ENCODE measurements at places on chromosomes 11 and 22.

GRCh38 chr11:45621588-45621987 is 43.8 kb downstream of the CHST1 start:
- no peak for DNase-seq

DNA sequence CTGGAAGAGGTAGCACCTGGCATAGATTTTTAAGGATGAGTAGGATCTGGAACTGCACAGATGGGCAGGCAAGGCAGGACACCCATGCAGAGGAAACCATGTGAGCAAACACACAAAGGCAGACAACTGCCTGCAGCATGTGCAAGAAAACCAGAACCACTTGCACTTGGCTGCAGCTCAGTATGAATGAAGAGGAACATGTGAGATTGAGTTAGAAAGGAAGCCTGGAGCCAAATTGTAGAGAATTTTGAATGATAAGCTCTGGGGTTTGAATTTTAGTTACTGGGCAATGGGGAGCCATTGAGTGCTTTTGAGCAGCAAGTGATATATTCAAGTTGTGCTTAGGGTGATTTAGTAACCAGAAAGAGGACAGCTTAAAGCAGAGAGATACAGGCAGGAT is 583.4 kb downstream of the SOX6 start:
- no peak for DNase-seq

GRCh38 chr22:48960576-48960975 is 867.1 kb downstream of the BRD1 start:
- DNase-seq: no peak

GRCh38 chr22:43862074-43862881 is at the start of gene SULT4A1:
TSS of gene SULT4A1 (minus strand) at chr22:43862513. CDS start at chr22:43862382, 131 bp downstream.
- DNase-seq: peak; percentile 79

GRCh38 chr11:75148436-75148983 is 2.4 kb upstream of the SLCO2B1 start:
- no peak for DNase-seq

DNA sequence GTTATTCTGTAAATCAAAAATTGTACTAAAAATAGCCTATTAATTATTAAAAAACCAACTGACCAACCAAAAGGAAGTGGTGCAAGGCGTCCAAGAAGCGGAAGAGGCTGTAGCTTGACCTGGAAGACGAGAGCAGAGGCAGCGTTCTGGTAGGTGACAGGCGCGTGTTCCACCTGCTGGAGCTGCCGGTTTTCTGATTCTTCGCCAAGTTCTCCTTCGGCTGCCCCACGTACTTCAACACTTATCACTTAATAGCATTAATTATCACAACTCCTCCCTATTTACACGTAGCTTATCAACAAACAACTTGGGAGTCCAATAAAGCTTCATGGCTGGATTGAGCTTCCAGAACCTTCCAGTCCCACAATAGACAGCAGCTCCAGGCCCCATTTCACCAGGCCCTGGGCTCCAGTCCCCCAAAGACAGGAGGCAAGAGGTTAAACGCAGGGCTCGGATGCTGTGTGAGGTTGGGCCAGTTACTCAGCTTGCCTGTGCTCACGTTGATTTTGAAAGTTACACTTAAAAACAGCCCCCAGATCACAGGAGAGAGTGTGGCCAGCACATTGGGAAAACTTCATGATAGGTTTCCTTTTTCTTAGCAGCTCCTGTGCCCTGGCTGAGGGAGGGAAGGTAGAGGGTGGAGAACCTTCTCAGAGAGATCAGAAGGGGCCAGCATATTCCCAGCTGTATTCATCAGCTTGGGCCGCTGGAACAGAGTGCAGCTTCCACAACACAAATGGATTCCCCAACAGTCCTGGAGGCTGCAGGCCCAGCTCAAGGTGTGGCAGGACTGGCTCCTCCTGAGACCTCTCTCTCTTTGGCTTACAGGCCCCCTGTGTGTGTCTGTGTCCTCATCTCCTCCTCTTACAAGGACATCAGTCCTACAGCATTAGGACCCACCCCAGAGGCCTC is 54.2 kb upstream of the FGF3 start:
- DNase-seq: no peak

DNA sequence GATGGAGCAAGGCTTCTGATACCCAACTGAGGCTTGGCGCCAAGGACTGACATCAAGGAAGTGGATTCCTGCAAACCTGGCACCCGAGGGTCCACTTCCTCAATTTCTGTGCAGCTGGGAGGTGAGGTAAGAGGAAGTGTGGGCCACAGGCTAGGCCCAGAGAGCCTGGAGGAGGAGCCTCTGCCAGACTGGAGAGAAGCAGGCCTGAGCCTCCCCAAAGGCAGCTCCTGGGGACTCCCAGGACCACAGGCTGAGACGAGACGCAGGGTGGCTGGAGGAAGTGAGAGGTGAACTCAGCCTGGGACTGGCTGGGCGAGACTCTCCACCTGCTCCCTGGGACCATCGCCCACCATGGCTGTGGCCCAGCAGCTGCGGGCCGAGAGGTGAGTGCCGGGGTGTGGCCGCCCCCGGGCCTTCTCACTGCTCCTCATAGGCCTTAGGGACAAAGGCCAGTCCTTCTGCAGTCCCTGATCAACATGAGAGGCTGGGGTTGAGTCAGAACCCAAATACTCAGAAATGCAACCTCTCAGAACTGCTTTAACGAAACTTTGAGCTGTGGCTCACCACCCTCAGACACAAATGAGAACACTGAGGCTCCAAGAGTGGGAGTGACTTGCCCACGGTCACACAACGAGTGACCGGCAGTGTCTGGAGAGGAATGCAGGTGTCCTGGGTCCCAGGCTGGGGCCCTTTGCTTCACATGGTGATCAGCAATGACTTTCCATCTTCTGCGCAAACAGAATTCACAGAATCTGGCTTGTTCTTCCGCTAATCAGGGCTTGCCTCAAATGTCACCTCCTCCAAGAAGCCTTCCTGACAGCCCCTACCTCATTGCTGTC is at the start of gene NCF4:
NCF4 (plus strand) TSS at position 186 of the 839 bp plus-strand sequence; CDS start at position 352, 166 bp downstream.
- no peak for DNase-seq

- no peak for DNase-seq
Observed at GRCh38 chr11:92556431-92556830, 331.8 kb downstream of the FAT3 start.

- DNase-seq: no peak
Observed at GRCh38 chr11:71140206-71140919, 112.0 kb downstream of the SHANK2 start.

DNA sequence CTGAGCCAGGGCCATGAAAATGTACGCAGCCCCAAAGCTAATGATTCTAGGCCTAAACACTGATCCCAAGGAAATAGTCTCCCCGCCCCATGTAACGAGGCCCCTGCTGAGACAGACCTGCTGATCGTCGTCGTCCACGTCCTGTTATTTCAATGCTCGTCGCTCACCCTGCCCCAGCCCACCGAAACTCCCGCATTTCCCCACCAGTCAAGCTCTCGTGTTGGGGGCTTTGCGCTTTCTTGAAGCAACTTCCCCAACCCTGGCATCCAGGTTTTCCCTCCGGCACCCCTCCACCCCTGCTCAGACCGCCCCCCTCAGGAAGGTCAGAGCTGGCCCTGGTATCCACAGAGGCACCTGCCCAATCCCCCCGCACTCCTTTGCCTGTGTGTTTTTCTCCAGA is 58.8 kb upstream of the LINC01488 start:
- DNase-seq: no peak

DNA sequence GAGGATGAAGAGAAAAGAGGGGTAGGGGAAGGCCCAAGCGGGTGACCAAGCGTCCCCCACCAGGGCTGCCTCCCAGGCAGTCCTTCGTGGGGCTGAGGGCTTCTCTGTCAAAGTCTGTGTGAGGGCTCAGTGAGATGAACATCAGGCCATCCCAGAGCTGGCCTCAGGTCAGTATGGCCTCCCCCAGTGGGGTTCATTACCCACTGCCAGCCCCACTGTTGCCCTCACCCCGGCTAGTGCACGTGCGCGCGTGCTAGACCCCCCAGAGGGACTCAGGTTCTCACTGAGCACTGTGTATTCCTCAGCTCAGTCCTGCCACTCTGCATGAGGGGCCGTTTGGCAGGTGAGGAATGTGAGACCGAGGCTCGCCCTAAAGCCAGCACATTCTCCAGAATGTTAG is 3.3 kb downstream of the KDELR3 start:
- DNase-seq: no peak

- DNase-seq: no peak
Observed at GRCh38 chr11:90332415-90332814, 109.6 kb upstream of the CHORDC1 start.

DNA sequence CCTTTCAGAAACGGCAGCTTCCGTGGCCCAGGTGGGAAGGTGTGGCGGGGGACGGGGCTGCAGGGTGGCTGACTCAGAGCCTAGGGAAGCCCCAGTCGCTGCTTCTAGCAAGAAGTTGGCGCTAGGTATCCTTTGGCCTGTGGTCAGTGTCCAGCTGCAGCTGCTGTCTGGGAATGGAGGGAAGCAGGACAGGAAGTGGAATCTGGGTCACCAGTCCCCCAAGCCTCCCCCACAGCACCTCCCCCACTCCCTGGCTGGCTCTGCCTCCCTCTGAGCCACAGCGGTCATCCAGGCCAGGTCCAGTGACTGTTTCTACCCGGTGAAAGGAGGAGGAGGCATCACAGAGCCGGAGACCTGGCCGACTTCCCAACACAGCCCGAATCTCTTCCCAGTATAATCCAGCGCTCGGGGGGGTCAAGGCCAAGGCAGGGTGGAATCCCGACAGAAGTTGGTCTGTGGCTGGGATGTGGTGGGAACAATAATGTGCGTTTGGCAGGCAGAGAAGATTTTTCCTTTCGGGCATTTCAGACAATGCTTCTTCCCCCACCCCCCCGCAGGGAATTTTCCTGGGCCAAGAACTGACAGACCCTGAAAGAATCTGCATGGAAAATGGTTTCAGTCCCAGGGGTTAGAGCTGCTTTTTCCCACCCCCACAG is 45.1 kb downstream of the C11orf96 start:
- DNase-seq: no peak

GRCh38 chr11:75632450-75632849 is 36.4 kb downstream of the MAP6 start:
- DNase-seq: no peak

GRCh38 chr22:47091921-47092700 is 329.7 kb downstream of the TBC1D22A start:
- no peak for DNase-seq

DNA sequence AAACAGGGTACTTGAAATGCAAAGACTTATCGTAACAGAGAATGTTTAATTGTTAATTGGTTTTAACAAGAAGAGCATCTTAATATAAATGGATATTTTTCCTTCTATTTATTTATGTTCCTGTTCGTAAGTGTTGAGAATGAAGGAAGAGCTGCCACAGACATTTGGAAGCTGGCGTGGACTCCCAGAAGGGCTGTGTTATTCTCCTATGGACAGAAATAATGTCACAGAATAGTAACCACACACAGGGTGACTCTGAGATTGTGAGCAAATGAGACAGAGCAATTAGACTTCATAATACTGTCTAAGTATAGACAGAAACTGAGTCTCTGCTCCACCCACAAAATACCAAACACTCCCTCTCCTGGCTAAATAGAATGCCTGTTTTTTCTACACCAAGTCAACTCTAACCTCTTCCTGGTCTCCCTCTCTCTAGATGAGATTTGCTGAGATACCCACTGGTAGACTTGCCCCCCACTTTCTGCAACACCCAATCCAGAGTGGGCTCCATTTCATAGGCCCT is 6.1 kb downstream of the APOL3 start:
- no peak for DNase-seq

DNA sequence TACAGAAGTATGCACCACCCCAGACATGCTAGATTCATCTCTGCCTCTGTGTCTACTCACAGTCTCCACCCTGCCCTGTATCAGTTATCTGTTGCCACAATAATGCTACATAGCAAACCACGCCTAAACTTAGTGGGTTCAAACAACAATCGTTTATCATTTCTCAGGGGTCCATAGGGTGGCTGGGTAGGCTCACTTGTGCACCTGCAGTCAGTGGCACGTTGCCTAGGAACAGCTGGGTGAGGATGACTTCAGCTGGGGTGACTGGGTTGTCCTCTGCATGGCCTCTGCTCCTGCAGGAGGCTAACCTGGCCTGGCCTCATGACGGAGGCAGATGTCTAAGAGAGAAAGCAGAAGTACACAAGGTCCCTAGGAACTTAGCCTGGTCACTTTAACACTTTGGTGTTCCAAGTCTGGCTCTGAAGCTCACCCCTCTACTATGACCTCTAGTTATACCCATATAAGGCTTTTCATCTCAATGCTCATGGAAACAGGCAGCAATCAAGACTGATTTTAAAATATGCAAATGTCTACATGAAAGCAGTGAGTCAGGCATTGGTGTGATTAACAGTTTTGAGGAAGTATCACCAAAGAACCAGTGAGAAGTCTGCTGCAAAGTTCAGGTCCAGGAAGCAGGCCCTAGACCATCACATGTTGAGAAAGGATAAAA is 10.7 kb downstream of the OLFML1 start:
- DNase-seq: no peak

DNA sequence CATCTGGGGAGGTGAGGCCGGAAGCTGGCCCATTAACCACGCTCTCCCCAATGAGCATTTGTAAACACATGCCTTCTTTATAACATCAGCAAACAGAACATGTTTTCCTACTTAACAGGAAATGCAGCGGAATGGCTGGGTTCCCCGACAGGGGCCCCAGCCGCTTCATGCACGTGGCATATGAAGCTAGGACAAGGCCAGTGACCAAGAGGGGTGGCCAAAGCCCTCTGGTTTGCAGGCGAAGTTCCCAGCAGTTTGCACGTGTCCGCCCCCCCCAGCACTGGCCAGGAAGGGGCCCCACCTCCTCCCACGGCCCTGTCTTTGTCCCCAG is 38.7 kb upstream of the LINC01488 start:
- no peak for DNase-seq

GRCh38 chr11:70857894-70858293 is 394.5 kb downstream of the SHANK2 start:
- DNase-seq: no peak

GRCh38 chr11:60880643-60881282 is 13.4 kb downstream of the ZP1 start:
- DNase-seq: peak; percentile 14

DNA sequence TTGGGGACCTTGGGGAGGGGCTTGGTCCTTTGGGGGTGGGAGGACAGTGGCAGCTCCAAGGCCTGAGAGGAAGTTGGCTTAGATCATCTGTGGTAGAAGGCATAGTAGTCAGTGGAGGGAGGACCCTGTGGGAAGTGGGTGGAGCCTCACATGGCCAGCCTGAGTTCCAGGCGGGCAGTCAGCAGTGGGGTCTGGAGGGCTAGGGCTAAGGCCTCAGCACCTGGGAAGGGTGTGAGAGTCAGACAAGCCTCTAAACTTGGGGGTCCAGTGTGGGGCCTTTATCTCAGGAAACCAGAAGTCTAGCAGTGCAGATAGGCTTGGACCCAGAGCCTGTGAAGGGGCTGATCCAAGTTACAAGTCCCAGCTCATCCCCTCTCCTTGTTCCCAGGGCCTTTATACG is 4.0 kb downstream of the NLRX1 start:
- no peak for DNase-seq
